ENCODE measurements at places on chromosomes 1 and 21.

- DNase-seq, result no peak
These were observed 16.4 kb downstream of the KNCN start for GRCh38 chr1:46535063-46535462.

GRCh38 chr1:30715216-30715615, 8.2 kb downstream of the MATN1 start:
- no peak for DNase-seq

- no peak for DNase-seq
These were observed 5.0 kb upstream of the NADK start for GRCh38 chr1:1783320-1783719.

- peak; percentile 45 for DNase-seq
These were observed 29.4 kb upstream of the CD2 start for GRCh38 chr1:116724765-116725375.

DNA sequence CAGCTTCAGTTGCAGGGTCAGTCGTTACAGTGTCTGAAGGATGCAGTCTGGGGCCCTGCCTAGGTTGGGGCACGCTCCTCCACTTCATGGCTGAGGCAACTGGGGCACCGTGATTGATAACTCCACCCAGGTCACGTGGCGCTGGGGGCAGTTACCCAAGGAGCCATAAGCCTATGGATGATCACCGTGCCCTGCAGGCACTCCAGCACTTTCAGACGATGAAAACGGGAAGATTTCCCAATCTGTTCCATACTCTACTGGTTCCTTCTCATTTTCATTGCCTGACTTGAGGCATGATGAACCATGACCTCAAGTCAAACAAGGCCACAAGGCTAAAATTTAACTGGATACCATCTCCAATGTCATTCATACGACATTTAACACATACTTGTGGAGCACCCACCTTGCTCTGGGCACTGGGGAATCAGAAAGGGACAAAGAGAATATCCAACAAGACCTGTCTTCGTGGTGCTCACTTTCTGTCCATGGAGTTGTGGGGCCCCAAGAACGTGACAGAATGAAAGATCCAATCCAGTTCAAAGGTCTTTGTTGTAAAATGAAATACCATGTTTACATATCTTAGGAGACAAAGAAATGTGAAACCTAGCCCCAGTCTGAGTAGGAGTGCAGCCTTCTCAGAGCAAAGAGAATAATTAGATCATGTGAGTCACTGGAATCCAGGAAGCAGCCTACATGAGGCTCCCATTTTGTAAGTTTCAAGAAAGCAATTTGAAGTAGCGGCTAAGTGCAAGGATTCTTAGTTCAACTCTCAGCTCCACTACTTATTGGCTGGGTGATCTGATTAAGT, 39.4 kb upstream of the SPOCD1 start:
- DNase-seq, result no peak

All from stimulated activated CD8-positive, alpha-beta memory T cell treated with anti-CD3 and anti-CD28 coated beads, Interleukin-15, amount 100 ng/mL, for 24 hours (primary cell).